Endothelial cell (in vitro differentiated cells): ENCODE measurements at places on chromosomes 11 and 22.
A peak's percentile ranks its signal among the peaks of the same experiment; 100 is the strongest.

DNA sequence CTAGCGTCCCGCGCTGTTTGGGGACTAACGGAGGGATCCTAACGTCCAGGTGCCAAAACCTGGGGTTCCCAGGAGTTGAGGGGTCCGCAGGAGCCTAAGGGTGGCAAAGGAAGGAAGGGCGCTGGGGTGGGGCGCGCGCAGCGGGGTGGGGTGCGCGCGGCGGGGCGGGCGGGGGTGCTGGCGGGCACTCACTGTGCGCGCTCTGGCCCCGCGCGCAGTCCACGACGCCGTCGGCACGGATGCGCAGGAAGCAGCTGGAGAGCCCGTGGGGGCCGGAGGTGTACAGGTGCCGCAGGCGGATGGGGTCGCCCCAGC lies 412 bp downstream of the FGF19 start:
- DNase-seq = no peak

- no peak for DNase-seq
These were observed 15.2 kb upstream of the EIF3D start for GRCh38 chr22:36544107-36544620.

DNA sequence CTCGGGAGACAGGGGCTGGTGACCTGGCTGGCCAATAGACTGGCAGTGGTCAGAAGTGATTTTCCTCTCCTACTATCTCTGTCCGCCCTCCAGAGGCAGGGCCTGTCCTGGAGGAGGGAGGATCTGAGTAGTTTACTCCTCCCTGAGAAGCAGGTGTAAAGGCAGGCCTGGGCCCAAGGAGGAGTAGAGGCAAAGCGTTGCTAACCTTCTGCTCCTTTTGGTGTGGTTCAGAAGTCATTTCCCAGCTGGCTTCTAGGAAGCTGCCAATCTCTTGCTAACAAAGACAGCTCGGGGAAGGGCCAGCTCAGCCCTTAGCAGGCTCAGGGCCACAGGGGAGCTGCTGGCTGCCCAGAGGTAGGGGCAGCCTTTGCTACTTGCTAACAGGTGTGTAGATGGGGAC lies 151.1 kb upstream of the NECTIN1 start:
- no peak for DNase-seq

- DNase-seq = no peak
These were observed 102.7 kb upstream of the TRPC6 start for GRCh38 chr11:101686514-101686913.

DNA sequence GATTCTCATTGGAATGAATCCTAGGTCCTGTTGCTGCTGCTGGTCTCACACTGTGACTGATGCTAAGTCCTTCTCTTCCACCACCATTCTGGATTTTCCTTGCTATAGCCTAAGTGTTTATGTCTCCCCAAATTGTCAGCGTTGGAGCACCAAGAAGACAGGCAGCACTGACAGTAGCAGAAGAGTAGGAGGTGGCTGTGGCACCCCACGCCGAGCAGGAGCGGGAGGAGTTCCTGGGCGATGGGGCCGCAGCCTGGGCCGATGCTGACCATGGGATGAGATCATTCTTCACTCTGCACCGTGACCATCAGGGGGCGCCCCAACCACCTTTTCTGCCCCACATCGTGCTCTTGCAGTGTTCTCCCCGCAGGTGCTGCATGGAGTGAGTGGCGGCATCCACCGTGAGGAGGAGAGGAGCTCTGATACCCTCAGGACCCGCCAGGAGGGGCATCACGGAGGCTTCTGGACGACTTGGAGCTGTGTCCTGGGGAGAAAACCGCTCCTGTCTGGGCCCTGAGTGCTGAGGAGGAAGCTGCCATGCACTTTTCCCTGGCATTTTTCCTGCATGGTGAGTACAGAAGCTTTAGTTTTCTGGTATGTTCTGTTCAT lies 57.0 kb downstream of the LRRC74B start:
- peak; percentile 90 for DNase-seq
